Glomerular endothelial cell (primary cell): ENCODE measurements at places on chromosomes 7 and 10. TPM values are rescaled to one million over a fixed set of nuclear protein-coding genes. Genes with fewer than 3 reads are reported as not detected.

SMNDC1 gene
- 8.4 and 11.5 TPM in 2 replicates for total RNA-seq

- DNase-seq: no peak
Observed at GRCh38 chr10:96407560-96408069, 48.8 kb upstream of the OPALIN start.

DNA sequence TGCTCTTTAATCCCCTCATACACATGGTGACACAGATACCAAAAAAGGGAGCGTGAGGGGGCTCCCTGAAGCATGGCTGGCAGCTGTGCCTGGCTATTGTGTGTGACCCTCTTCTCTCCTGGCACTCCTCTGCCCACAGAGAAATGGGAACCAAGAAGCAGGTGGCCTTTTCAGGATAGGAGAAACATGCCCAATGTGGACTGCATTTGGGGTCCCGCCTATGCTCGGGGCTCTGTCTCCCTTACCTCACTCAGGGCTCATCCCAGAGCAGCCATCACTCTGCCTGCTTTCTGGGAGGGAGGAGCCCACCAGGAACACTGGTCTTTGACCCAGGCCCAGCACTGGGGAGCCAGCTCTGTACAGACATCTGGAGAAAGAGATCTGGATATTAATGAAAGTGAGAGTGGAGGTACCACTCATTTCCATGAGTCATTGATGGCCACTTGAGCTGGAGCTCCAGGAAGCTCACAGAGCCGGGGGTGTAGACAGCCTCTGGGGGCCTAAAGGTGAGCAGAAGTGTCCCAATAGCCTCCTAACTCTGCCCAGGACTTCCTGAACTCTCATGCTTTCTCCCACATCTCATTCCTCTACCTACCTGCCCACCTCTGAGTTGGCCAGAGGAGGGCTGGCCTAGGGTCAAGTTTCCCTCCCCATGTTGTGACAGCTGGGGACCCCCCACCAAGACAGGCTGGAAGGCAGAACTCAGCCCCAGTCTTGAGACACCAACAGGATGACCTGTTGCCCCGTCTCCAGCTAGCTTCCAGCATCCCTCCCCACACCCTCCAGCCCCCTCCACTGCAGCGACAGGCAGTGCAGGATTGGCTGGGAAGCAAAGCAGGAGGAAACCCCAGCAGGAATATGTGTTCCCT is 42.6 kb downstream of the DRGX start:
- DNase-seq: no peak

GRCh38 chr10:123136221-123136805 is 543 bp downstream of the HMX3 start:
- DNase-seq: no peak

- DNase-seq: no peak
Observed at GRCh38 chr10:71244431-71245419, 32.4 kb downstream of the UNC5B start.

GIMAP1 gene
- total RNA-seq: 6.5 and 12.1 TPM in 2 replicates

- no peak for DNase-seq
Observed at GRCh38 chr10:93398528-93398927, 83.6 kb downstream of the MYOF start.

DNA sequence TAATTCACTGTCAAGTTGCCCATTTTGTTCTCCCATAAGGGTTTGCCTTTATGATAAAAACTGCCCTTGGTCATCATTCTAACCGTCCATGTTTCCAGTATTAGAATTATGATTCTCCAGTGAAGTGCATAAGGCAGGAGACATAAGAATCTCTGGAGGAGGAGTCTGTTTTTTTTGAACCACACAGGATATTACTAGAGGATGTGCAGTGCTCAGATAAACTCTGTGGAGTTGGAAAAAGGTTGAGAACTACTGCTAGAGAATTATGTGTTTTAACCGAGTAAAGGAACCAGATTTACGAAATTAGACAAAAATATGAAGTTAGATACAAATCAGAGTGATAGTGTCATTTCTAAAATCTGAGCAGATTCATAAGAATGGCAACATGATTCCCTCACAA is 40.5 kb downstream of the MDFIC start:
- no peak for DNase-seq

PRR15 gene
- 0.23 TPM in 1 of 2 replicates, not detected in the other for total RNA-seq

- DNase-seq: no peak
Observed at GRCh38 chr7:30709549-30709948, 27.3 kb upstream of the CRHR2 start.

FRMD4A gene
- total RNA-seq: 120 and 162 TPM in 2 replicates

DNA sequence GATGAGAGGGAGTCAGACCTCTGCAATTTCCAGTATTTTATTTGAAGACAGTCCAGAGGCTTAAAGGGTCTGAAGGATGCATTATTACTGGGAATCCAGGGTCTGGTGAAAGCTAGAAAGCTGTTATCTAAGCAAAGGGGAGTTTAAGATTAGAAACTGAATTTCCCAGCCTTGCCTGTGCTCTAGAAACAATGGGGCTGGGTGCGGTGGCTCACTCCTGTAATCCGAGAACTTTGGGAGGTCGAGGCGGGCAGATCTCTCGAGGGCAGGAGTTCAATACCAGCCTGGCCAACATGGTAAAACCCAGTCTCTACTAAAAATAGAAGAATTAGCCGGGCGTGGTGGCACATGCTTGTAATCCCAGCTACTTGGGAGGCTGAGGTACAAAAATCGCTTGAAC is 71.5 kb upstream of the ANLN start:
- DNase-seq: no peak
